ENCODE measurements at places on chromosomes 6 and 20.

DNA sequence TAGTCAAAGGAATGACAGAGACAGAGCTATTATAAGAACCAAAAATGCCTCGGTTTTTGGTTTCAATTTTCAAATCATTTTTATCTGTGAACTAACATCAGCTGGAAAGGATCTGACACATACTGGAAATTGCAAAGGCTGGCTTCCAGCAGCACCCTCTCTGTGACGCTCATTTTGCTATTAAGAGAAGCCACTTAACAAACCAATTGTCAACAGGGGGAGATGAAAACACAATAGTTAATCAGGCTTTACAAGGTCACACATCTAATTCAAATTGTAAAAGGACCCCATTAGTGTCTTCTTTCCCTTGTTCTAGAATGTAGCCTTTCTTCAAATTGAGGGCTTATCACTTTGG is 160.5 kb downstream of the TFAP2B start:
- peak; percentile 24 for DNase-seq

DNA sequence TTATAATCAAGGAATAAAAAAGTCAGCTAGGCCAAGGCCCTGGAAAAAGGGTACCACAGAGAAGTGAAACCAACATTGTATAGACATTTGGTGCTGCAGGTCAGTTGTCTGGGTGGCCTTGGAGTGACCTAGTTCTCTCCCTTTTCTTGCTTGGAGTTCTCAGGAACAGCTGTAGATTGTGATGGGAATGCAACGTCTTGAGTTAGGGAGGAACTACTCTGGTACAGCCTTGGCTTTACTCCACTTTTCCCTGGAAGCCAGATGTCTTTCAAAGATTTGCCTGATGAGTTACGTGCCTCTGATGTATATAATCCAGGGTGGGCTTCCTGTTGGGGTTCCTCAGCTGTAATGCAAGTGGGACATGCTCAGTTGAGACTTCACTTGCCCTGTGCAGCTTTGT is 694.7 kb downstream of the HTR1B start:
- no peak for DNase-seq

DNA sequence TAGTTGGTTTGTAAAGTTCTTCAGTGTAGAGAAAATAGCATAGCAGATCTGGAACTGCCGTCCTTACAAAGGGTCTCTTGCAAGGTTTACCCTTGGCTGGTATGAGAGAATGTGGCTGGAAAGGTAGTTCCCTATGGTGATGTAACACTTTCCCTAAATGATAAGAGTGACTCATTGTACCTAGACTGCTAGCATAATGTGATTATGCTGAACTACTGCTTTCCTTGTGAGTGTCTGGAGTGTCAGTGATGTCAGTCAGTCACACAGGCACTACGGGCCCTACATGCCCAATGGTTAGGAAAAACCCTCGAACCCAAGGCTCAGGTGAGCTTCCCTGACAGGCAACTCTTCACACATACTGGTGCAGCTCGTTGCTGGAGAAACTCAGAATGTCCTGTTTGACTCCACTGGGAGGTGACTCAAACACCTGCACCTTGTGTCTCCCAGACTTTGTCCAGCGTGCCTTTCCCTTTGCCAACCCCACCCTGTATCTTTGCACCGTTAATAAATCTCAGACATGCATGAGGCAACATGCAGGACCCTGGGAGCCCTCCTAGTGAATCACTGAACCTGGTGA is 28.4 kb upstream of the LY86 start:
- DNase-seq: peak; percentile 36

DNA sequence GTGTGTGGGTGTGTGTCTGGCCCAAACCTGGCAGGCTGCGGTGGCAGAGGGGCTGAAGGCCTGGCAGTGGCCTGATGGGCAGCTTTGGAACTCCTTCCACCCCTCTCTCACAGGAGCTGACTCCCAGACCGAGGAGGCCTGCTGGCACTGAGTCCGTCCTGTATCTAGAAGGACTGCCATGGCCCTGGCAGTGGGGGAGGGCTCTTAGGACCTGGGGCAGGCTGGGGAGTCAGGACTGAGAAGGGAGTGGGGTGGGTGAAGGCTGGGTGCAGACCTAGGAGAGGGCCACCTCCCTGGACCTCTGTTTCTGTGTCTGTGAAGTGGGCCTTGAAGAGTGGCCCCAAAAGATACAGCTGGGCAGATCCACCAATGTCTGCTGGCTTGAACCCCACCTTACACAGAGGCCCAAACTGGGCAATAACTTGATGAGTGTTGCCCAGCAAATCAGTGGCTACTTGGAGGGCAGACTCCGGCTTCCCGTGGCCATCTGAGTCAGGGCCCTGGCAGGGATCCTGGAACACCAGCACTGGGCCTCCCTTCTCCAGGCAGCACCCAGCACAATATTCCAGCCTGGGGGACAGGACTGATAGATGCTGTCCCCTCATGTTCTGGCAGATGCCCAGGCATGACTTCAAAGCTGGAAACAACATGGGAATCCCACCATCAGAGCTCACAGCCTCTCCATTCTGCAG is 46.7 kb upstream of the BLCAP start:
- DNase-seq: no peak

DNA sequence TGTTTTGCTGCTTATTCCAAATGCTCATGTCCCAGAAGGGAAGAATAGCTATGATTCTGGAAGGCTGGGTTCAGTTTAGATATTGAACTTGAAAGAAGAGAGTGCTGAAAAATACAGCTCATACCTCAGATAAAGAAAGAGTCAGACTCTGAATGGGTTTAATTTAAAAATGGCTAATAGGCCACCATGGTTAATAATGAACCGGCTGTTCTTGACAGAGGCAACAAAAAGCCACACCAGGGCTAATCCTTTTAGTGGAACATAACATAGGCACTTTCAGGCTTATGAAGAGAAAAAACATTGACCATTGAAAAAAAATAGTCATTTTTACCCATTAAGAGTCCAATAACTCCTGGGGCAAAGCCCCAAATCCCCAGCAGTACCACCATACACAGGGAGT is 59.4 kb downstream of the TNFRSF21 start:
- DNase-seq: no peak

GRCh38 chr6:2937627-2938003 is 33.8 kb downstream of the SERPINB6 start:
- no peak for DNase-seq

- DNase-seq: no peak
Measured at GRCh38 chr6:128443553-128443952, 76.8 kb downstream of the PTPRK start.

DNA sequence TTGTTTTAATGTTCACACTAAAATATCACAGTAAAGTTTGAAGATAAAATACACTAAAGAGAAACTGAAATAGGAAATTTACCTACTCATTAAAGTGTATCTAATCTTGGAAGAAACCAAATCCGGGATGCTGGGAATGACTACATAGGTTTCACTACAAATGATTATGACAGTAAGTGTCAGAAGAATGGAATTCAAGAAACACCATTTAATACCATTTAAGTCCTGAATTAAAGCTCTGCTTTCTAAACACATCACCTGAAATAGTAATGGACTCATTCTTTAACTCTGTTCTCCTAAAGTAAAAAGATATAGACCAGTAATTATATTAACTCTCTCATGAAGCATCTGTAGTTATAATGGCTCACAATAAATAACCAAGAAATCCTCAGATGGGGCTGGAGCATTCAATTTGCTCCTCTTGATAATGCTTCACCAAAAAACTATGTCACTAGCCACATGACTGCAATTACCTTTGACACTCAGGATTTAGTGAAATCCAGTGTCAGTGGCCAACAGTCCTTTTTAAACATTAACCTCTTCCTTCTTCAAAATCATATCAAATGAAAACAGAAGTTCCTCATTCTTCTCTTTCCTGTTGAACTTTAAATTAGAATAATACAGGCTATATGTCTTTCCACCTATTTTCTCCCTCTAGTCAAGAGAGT is 41.4 kb downstream of the MAP7 start:
- peak; percentile 73 for DNase-seq

- DNase-seq: peak; percentile 14
Measured at GRCh38 chr6:52089758-52090348, 2.4 kb upstream of the PKHD1 start.

DNA sequence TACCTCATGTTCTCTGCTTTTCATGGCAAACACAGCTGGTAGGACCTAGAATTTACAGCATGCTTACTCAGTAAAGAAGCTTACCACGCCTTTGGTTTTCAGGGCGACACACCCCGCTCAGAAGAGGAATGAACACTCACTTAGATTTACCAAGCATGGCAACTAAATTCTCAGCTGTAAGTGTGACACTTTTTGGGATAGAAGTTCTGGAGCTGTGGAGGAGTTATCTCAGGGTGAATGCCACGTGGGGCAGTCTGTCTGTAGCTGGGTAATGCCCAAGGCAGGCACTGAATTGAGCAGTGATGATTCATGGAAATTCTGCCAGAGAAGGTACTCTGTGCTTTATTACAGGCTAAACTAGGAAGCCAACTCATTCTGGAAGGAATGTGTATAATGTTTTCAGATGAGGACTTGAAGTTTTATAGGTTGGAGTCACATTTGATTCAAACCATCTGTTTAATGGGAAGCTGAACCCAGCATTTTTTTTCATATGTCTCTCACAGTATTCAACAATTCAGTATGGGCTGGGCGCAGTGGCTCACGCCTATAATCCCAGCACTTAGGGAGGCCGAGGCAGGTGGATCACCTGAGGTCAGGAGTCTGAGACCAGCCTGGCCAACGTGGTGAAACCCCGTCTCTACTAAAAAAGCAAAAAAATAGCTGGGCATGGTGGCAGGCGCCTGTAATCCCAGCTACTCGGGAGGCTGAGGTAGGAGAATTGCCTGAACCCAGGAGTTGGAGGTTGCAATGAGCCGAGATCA is 3.5 kb upstream of the PRIM2 start:
- DNase-seq: no peak

DNA sequence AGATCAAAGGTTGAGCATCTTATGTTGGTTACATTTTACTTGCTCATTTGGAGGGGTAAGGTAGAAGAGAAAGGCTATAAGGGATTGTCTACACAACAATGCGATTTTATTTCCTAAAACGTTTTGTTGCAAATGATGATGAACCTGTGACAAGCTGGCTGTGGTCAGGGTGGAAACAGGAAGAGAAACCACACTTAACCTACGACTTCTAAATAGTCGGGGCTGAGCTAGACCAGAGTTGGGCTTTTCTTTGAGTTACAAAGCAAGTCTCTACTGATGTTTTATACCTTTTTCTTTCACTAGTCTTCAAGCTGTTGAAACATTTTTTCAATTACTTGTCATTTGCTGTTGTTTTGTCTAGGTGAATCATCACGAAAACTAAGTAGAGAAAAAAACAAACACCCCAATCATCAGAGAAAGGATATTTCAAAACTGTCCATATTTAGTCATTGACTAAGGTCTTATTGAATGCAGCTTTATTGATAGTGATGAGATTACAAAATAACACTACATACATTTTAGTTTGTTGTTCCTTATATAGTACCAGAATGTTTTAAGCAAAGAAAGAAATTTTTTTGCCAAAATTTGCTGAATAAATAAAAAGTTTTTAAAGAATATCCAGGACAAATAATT is 18.0 kb downstream of the KLHL31 start:
- DNase-seq: peak; percentile 51

- peak; percentile 69 for DNase-seq
Measured at GRCh38 chr6:33314943-33315792, 1.3 kb upstream of the TAPBP start.

DNA sequence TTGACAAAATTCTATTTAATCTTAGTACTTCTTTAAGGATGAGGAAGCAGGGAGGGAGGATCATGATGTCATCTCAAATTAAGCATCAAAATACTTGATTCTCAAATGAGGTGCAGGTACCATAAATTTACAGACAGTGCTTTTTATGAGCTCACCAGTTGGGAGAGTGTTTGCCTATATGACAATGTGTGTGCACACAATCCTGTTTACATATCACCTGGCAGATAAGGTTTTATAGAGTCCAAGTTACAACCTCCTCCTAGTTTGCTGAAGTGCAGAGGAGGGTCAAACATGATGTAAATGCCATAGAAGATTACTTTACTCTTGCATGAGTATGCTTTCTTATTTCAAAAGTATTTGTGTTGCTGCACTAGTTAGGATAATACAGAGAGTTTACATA is 6.4 kb downstream of the ATXN1 start:
- no peak for DNase-seq

DNA sequence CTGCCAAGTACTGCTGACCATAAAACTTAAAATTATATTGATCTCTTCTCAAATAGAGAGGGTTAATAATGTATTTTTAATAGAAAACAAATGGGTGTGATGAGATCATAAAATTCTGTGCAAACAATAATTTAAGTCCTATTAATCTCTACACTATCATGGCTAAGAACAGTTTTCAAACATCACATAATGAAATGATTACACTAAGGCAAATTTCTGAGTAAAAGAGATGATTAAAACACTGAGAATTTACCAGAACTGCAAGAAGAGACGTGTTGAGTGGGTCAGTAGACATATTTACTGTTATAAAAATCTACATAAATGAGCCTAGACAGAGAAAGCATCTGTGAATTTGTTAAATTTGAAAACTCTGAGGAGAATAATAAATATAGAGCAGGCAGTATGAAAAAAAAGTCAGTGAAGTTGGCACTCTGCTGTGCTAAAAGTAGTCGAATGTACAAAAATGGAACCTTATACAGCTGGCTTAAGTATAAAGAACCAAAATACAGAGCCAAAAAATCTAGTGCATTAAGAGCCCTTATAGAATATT is 302.6 kb upstream of the MANEA start:
- DNase-seq: no peak

DNA sequence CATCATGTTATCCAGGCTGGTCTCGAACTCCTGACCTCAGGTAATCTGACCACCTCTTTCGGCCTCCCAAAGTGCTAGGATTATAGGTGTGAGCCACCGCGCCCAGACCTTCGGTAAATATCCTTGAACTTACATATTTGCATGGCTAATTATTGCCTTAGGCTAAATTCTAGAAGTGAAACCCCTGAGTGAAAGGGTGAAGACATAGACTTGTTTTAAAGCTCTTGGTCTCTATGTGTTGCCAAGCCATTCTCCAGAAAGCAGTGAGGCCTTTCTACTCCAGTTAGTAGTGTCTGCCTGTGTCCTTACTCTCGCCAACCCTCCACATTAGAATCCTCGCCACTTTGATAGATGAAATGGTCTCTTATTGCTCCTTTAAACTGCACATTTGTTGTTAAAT is 2.6 kb upstream of the NOTCH4 start:
- no peak for DNase-seq

GRCh38 chr6:89079511-89080234 is 878 bp upstream of the PNRC1 start:
- DNase-seq: peak; percentile 88

DNA sequence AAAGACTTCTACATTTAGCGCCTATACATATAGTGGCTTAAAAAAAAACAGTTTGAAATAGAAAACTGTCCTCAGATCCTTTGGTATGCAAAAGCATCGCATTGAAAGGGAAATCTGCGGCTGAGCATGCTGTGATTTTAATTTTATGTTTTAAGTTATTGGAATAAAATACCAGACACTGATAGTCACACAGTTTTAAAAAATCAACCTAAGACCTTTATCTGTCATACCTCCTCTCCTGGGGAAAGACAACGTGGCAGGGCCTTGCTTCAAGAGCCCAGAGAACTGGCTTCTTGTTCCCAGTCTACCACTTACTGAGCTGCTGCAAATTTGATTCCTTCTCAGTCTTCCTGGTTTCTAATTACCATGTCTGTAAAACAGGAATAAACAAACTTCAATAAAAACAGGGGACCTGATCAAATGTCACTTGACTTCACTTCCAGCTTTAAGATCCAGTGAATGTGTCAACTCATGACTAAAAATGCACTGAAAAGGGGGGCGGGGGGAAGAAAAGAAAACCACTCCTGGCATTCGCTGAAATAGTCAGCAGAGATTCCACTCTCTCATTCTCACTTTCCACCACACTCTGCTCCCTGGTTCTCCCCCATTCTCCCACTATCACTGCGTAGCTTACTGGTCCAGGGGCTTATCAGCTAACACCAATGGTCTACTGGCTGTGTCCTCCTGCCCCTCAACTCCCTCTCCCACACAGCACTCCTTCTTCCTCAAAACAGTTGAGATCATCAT is 494.7 kb upstream of the MARCKS start:
- DNase-seq: peak; percentile 96

Measured in OCI-M1 (cell line).